ENCODE measurements at places on chromosomes 13 and 19.

DNA sequence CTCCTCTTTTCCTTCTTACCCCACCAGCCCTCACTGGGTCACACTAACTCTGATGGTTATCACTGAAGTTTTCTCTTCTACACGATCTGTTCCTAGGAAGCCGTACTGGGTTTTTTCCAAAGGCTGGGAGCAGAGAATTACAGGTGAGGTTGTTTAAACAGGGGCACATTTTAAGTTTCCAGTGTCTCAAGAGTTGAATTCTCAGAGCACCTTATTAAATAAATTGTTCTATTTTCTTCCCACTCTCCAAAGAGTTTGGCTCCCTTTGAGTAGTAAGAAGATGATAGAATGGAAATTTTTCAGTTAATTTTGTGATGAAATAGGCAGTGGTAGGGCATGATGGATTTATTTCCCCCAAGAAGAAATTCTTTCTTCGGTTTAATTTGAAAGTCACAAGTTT, at the start of gene OR7D4:
Gene OR7D4 (minus strand): TSS at position 101 of the 400 bp plus-strand sequence. CDS start 4,752 bp downstream, outside the sequence.
- DNase-seq, result no peak

DNA sequence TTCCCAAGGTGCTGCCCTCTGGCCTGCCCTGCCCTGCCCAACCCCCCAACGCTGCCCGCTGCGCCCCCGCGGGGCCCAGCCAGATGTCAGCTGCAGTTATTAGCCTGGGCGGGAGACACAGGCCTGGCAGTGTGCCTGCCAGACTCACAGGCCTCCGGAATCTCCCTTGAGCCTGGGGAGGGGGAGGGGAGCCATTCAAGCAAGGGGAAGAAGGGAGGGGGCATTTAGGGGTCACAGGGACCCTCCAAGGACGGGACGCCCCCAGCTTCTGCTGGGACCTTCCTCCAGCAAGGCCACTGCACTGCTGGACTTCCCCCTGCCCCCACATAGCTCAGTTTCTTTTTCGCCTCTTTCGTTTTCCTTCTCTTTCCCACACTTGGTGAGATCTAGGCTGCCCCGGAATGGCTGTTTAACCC, 2.6 kb upstream of the JUNB start:
- DNase-seq, result no peak

- DNase-seq, result no peak
These were observed 271.9 kb downstream of the SLITRK6 start for GRCh38 chr13:85527316-85527715.

GRCh38 chr19:42563352-42564210, 31.1 kb downstream of the CEACAM8 start:
- no peak for DNase-seq

GRCh38 chr13:71865874-71866334, 1.1 kb downstream of the DACH1 start:
- DNase-seq, result no peak

DNA sequence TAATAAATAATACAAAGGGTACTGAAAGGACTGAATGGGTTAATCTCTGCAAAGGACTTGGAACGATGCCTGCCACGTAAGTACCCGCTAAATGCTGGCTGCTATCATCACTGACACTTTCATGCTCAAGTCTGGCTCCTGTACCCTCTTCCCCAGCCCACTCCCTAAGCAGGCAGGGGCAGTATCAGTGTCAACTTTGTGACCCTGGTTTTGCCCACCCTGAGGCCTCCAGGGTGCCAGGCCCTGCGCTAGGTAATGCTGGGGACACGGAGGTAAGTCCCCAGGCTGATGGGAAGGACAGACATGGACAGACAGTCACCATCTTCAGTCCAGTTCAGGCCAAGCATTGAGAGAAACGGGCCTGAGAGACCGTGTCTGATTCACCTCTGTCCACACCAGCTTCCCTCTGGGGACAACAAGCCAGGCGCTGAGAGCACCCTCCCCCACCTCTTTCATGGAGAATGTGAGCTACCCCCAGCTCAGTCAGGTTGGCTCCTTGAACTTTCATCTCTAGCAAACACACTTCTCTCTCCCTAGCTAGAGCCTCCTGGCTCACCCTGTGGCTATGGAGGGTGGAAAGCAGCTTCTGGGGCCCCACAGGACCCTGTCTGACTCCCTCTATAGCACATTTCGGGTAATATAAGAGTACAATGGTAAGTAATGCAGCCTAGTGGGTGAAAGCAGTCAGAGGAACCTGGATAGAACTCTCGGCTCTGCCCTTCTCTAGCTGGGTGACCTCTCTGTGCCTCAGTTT, 800 bp downstream of the ETFB start:
- DNase-seq, result no peak

- DNase-seq, result no peak
These were observed 26.5 kb downstream of the FAM216B start for GRCh38 chr13:42807866-42808265.

GRCh38 chr13:76053181-76053580, 417.1 kb downstream of the LMO7 start:
- no peak for DNase-seq

- DNase-seq, result no peak
These were observed 19.8 kb upstream of the CEACAM4 start for GRCh38 chr19:41646589-41647204.

Measured in activated CD8-positive, alpha-beta memory T cell treated with anti-CD3 and anti-CD28 coated beads for 48 hours (primary cell).